H54 (cell line): ENCODE measurements at places on chromosomes 3 and 15.

DNA sequence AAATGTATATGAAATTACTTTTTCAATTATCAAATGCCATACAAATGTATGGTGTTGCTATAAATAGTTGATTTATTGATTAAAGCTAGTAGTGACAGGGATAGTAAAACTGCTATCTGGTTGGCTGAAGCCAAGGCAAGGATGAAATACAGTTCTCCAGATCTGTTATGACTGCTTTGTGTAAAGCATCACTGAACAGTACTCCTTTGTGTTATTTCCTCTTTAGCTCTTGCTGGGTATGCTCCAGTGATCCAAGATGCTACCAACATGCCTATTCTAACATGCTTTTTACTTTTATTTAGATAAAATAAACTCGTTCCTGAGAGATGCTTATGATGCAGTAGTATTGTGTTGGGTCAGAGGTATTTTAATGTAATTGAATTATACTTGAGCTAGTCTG, 12.4 kb upstream of the UBR1 start:
- no peak for DNase-seq

- DNase-seq: no peak
Observed at GRCh38 chr3:190504354-190505125, 9.3 kb upstream of the IL1RAP start.

DNA sequence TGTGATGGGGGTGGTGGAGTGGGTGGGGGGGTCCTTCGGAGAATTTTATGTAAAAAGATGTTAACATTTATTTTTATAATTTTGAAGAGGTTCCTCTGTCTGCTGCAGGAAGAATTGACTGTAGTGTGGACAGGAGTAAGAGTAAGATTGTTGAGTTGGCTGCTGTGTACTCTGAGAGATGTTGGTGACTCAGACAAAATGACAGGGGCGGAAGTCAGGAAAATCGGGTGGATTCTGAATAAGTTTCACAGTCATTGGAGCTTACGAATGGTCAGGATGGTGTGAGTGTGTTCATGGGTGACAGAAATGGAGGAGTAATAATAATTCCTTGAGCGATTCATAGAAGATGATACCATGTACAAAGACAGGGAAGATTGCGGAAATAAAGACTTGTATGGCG, 420.0 kb downstream of the ROBO2 start:
- DNase-seq: no peak

- DNase-seq: no peak
Observed at GRCh38 chr15:25860885-25861866, 2.0 kb downstream of the ATP10A start.

DNA sequence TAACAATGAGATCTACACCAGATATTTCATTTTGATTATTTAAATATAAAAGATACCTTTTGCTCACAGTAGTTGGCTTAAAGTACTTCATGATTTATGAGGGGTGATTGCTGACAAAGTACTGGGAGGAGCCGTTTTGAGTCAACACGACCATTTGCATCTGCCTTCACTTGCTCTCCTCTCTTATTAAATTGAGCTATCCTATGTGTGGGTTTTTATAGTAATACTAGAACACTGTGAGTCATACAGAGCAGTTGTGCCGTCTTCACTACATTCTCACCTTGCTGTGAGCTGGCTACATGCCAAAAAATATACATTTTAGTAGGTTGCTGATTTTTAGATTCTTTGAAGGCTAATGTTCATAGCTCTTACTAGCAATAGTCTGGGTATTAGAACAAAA, 161.2 kb downstream of the ALCAM start:
- no peak for DNase-seq
